HEK293T (cell line): ENCODE measurements at places on chromosomes 2 and 18.

DNA sequence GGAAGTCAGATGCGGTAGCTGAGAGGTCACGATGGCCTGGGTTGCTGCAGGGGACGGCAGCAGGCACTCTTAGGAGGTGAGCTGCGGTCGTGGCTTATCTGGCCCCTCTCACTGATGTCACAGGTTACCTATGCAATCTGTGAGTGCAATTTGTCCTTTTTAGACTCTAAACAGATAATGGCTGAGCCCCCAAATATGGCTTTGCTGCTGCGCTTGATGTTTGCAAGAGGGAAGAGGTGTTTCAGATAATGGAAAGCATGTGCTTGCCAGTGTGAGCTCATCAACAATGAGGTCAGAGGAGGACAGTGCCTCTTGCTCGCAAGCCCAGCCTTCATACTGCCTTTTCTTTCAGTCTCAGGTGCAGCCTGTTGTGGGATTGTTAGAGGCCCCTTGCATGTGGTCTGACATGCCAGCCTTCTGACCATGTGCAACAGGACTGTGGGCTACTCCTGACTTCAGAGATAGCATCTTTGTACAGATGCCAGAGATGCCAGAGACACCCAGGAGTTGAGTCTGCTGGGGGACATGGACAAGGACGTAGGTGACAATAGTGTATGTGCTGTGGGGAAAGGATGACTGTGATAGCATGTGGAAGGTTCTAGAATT is 151.3 kb downstream of the TANC1 start:
- no peak for DNase-seq

DNA sequence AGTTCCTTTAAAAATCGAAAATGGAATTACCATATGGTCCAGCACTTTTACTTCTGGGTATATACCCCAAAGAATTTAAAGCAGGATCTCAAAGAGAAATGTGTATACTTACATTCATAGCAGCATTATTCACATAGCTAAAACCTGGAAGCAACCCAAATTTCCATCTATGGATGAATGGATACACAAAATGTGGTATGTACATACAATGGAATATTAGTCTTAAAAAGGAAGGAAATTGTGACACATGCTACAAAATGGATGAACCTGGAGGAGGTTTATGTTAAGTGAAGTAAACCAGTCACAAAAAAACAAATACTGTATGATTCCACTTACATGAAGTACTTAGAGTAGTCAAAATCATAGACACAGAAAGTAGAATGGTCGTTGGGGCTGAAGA is 147.9 kb upstream of the LTBP1 start:
- no peak for DNase-seq

- DNase-seq = no peak
Observed at GRCh38 chr2:71799013-71799575, 345.7 kb downstream of the DYSF start.

DNA sequence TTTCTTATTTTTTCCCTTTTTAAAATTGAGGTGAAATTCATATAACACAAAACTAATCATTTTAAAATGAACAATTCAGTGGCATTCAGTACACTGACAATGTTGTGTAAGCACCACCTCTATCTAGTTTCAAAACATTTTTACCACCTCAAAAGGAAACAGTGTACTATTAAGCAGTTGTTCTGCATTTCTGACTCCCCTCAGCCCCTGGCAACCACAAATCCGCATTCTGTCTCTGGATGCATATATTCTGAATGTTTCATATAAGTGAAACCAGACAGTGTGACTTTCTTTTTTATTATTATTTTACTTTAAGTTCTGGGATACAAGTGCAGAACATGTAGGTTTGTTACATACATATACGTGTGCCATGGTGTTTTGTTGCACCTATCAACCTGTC is 19.2 kb upstream of the TANK start:
- DNase-seq = no peak

DNA sequence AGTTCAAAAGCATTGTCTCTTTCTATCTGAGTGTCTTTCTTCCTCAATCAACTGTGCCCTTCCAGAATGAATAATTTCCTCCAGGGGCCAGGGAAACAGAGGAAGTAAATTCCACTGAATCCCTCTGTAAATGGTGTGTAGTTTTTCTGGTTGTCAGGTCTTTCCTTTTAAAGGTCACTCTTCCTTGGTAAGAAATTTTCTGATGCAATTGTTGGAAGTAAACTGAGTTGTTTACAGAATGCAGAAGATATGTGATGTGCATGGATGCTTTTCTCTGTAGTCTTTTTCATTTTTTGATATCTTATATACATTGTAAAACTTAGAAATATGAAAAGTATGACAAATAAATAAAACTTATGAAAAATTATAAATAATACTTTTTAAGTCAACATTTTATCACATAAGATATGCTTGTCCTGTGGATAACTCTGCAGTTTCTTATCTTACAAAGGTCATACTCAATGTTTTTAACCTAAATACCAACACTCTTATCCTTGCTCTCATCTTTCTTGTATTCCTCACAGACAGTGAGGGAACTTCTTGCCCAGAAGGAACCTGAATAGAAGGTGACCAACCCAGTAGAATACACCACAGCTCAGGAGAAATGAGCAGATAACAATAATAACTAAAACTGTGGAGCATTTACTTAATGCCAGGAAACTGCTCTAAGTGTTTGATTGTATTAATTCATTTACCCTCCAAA is 234.5 kb downstream of the METTL4 start:
- no peak for DNase-seq

GRCh38 chr2:133986081-133986837 is 267.6 kb upstream of the MGAT5 start:
- no peak for DNase-seq

DNA sequence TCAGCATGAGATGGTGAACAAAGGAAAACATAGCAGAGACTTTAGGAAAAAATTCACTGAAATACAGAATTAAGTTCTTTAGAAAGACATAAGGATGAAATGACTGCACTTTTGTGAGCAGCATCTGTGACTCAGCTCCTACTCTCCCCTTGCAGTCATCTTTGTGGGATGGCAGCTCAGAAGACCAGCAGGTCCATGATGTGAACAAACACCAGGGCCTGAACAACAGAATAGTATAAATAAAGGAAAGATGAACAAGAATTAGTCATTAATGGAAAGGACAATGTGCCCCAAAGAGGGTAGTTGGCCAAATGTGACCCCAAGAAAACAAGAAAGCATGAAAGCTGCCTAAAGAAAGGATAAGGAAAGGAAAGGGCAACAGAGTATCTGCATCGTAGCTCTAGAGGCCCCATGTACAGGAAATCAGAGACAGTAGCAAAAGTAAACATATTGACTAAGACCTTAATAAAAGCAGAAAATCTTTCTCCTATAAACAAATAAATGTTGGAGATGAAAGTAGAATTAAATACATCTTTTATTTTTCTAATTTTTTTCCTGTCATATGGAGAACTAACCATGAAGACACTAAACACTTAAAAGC is 318.0 kb downstream of the ZEB2 start:
- DNase-seq = no peak

- no peak for DNase-seq
Observed at GRCh38 chr2:239671916-239672849, 271.4 kb upstream of the HDAC4 start.

GRCh38 chr2:201234663-201235135 is 25.6 kb upstream of the CASP8 start:
- no peak for DNase-seq

DNA sequence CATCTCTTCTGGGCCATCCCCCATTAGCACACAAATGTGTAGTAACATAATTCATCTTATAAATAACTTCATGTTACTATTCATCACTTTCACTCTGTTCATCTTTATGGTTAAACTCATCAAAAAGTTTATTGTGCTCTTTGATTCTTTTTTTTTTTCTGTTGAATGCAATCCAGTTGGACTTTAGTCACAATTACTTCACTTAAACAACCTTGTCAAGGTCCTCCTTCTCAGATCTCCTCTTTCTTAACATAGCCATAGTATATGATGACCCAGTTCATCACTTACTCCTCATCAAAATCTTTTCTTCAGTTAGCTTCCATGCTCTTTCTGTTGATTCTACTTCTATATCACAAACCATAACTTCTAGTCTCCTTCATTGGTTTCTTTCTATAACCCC is 80.2 kb upstream of the ZC3H15 start:
- DNase-seq = no peak

GRCh38 chr18:80213182-80213581 is 34.1 kb downstream of the PARD6G start:
- DNase-seq = no peak

DNA sequence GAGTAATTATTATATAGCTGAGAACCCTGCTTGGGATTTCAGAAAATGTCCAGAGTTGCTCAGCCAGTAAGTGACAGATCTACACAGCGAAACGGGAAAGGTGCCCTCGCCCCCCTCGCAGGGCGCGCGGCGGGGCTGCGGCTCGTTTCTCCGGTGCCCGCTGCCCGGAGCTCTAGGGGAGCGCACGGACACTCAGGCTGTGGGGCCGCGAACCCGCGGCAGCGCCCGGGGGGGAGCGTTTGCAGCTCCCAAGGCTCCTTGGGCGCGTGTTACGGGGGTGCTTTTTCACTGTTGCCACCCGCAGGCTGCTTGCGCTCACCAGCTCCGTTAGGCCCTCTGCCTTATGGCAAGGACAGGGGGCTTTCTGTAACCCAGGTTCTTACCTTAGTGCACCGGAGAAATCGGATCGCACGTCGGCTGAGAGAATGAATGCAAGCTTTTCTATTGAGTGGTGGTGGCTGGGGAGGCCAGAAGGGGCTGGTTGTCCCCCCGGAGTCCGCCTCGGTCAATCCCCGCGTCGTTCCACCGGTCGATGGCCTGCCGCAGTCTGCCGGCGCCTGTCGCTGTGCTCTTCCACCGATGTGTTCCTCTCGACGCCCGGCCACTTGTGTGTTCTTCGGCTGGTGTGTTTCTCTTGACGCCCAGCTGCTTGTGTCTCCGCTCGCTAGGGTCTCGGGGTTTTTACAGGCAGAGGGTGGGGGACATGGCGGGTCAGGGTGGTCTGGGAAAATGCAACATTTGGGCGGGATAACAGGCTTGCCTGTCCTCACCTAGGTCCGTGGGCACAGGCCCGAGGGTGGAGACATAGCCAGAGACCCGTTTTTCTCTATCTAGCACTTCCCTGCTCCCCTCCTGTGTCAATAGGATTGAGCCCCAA is 758.8 kb upstream of the DDX18 start:
- DNase-seq = no peak

DNA sequence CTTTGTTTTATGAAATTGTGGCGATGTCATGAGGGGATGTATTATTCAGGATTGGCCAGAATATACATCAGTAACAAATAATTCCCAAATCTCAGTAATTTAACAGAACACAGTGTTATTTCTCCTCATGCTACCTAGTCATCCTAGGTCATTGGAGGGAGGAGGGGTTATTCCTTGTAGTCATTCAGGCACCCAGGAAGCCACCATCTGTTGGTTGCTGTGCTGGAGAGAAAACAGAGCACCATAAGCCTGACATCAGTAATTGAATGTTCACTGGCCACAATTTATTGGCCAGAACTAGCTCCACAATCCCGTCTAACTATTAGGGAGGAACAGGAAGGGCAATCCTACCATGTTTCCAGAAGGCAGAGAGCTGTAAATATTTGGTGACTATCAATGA is 303.5 kb upstream of the CELF4 start:
- DNase-seq = no peak

DNA sequence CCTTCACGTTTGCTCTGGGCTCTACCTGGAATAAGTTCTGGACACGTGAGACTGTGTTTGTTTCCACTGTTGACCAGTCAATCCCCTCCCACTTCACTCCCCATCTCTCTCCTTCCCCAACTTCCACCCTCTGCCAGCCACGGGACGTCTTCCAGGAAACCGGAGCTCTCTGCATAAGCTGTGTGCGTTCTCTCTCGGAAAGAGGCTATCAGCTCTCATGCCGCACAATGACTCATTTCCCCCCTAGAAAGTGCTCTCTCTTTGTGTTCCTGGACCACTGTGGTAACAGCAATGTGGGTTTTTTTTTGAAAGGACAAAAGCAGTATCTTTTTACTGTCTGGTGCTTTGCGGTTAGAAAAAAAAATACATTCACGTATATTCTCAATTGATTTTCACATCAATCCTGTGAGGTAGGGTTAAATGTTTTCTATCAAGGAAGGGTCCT is 10.2 kb downstream of the PROKR1 start:
- DNase-seq = no peak

- DNase-seq = no peak
Observed at GRCh38 chr18:46481847-46482245, 175.2 kb downstream of the LOXHD1 start.

DNA sequence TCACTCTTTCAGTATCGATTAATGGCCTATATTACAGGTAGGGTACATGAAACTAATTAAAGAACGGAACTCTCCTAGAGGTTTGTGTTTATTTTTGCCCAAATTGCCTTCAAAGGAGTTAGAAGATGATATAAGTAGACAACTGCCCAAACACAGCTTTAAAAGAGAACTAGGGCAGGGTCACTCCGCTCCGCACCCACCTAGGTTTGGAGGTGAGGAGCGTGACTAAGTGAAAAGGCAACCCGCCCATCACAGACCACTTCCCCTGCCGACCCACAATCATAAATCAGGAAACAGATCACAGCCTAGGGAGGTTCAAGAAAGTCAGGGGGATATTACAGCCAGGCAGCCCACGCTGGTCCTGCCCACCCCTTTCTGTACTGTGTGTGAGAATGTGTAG is 166.7 kb downstream of the C1D start:
- DNase-seq = no peak

DNA sequence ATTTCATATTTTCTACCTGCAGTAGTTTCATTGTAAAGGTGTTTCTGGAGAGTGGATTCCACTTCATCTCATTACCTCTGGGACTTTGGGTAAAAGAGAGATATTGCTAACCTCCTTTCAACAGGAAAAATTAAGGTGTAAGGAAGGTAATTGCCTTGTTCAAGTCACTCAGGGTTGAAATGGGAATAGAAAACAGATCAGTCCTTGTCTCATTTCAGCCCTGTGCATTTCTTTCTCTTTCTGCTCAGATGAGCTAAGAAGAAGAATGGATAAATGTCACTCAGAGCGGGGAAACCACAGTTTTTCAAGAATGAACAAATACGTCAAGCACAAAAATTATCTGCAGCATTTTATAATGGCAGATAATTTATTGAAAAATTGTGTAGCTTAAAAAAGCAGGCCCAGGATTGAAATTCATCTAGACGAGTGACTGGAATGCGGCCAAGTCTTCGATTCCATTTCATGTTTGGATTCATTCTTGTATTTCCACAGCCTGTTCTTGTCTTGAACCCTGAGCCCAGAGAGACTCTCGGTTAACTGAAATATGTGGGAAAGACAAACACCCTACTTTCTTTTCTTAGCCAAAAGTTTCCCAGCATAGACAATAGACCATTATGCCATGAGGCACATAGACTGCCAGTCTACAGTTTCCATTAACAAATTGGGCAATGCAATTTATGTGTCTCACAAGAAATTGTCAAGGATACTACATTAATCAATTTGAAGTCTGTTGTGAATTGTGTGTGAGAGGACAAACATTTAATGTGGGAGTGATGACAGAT is 107.9 kb downstream of the POLE4 start:
- DNase-seq = no peak

DNA sequence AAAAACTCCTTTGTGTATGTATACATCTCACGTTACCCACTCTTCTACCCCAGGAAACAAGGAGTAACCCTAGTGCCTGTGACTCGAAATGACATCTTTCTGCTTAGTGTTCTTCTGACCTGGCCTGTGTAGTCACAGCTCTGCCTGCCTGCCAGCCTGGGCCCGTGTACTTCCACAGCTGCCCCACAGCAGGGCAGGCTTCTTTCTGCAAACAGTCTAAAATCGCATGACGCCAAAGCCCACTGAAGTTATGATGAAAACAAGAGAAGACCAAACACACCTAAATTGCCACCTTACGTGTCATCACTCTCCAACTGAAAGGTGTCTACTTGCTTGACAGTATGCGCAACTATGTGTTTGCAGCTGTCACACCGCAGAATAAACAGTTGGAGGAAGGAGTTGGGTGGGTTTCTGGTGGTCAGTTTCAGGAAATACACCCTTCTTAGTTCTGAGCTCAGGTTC is 1.5 kb downstream of the GAREM1 start:
- DNase-seq = peak; percentile 70

GRCh38 chr2:144642131-144642530 is 122.2 kb upstream of the ZEB2 start:
- no peak for DNase-seq
